M059J (cell line): ENCODE measurements at places on chromosomes 6 and 20. TPM values are rescaled to one million over a fixed set of nuclear protein-coding genes. Genes with fewer than 3 reads are reported as not detected.

DNA sequence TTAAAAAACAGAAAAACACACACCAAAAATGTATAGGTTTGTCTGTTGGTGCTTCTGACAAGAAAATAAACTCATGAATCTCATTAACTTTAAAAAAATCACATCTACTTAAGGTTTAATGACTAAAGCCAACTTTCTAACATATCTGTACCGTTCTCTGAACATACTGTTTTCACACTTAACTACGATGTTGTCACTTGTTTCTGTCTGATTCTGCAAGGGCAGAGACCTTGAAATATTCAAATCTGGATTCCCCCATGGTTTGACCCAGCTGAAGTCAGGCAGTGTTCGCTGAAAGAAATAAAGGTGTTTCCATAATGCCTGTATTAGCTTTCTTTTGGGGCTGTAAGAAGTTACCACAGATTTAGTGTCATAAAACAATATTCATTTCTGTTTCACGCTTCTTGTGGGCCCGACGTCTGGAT is 2.7 kb upstream of the ASXL1 start:
- DNase-seq, result no peak

GRCh38 chr6:44921798-44922197 is 406.3 kb upstream of the RUNX2 start:
- DNase-seq, result peak; percentile 15

- DNase-seq, result no peak
Measured at GRCh38 chr6:36098920-36099647, 31.2 kb upstream of the MAPK13 start.

DNA sequence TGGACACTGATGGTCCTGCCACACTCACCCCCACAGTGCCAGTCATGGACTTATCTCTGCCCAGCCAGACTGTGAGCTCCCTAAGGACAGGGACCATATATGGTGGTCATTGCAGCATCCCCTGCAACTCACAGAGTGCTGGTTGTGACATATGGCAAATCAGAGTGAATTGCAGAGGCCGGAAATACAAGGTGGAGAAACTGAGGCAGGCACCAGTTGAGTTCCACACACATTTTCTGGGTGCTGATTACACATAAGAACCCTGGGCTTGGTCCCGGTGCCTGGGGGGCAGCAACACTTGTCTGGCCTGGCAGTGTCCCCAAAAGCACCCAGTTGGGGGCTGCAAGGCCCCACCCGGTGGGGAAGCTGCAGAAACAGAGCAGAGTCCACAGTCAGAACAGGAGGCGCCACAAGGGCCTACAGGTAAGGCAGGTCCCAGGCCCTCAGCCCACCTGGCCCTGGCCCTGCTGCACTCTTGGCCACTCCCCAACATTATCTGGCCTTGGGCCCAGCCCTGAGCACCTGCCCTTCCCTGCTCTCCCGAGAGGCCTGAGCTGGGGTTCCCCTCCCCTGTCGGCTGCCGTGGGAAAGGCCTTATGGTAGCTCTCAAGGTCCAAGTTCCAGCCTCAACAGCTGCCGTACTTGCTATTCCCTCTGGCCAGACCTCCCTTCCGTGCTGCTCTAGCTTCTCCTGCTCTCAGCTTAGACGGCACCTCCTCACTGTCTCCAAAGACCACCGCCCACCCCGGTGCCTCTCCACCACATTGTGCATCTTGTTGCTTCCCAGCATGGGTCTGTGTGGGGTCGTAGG is 140.8 kb upstream of the PTPN1 start:
- DNase-seq, result no peak

Gene MACROD2
- 0.44 and 1.8 TPM in 2 replicates for total RNA-seq

DNA sequence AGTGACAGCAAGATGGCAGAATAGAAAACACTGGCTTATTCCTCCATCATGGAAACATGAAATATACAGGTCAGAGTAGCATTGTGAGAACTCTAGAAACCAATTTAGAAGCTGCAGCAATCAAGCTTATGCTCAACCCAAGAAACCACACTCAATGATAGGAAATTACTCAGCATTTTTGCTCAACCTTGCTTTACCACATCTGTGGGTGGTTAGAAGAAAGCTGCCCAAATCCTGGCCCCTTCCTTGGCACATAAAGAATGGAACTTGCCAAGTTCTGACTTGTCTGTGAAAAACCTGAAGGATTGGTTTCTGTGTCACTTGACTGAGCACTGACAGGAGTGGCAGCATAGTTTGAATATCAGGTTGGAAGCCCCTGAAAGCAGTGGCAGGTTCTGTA is 108.0 kb upstream of the MOCS1 start:
- DNase-seq, result no peak
